ENCODE measurements at places on chromosomes 12 and 14. TPM values are rescaled to one million over a fixed set of nuclear protein-coding genes. Genes with fewer than 3 reads are reported as not detected.

DNA sequence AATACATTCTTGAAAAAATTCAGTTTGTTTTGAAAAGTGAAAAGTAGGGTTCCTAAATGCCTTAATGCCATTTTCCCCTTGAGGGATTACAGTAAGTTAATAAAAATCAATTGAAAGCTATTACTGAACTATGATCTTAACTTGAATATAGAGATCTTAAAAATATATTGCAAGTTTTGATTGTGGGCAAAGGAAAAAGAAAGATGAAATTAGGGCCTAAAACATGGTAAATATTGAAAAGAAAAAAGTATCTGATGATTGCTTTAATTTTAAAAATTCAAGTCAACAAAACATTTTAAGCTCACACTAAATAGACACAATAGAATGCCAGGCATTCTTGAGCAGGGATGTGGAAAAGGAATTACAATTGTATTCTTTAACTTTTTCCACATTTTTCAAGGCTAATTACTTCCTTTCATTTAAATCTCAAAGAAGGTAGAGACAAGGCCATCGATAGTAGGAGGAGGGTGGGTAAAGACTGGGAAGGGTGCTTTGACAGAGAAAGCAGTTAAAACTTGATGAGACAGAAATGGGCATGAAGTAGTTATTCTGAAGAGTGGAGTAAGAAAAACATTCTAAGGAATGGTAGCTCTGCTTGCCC is 294.4 kb downstream of the NELL2 start:
- H3K27me3 ChIP-seq, result no peaks in the 10 kb centered on the region
- no peaks in the 10 kb centered on the region for H3K4me1 ChIP-seq
- H3K4me3 ChIP-seq, result no peak overlapping the region
- H3K36me3 ChIP-seq, result no peaks in the 10 kb centered on the region
- no peak for DNase-seq
- no peak overlapping the region for H3K27ac ChIP-seq

The POU6F1 gene
- total RNA-seq, result 13.4 TPM

The SLC6A12 gene
- total RNA-seq, result not detected

DNA sequence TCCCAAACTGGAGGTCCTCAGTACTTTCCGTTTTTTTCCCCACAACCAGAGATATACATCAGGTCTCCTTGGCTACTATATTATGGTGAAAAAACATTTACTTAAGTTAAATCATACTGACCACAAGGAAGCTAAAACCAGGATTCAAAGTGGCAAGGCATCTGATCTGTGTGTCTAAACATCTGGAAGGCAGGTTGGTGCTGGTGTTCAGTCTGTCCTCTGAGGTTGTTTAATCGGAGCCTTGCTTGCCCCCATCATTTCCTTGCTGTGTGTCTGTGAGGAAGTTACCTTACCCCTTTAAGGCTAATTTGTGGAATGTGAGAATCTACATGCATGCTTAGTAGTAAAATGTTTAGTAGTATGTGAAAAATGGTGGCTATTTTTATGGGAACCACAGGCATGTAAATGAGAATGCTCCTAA is 75.6 kb downstream of the GALNT4 start:
- no peak for DNase-seq
- H3K27me3 ChIP-seq, result no peaks in the 10 kb centered on the region
- no peaks in the 10 kb centered on the region for H3K36me3 ChIP-seq
- peak overlapping the region; percentile 3 for H3K27ac ChIP-seq

The TEAD4 gene
- 33.6 TPM for total RNA-seq

DNA sequence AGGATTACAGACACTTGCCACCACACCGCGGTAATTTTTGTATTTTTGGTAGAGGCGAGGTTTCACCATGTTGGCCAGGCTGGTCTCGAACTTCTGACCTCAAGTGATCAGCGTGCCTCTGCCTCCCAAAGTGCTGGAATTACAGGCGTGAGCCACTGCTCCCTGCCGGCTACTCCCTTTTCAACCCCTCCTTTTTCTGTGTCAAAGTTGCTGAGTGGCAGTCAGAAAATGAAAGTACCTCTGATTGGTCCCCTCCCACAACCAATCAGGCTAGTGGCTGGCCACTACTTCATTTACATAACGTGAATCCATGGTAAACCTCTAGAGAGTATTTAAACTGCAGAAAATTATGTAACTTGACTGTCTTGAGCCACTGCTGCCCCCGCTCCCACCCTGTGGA is 5.9 kb downstream of the RESF1 start:
- peaks cover 57% of the 10 kb centered on the region for H3K4me1 ChIP-seq
- H3K4me3 ChIP-seq, result no peak overlapping the region
- DNase-seq, result no peak

- H3K27ac ChIP-seq, result no peak overlapping the region
- no peaks in the 10 kb centered on the region for H3K36me3 ChIP-seq
- DNase-seq, result peak; percentile 85
- H3K4me1 ChIP-seq, result peaks cover 31% of the 10 kb centered on the region
Observed at GRCh38 chr14:100078997-100079725, 13.9 kb downstream of the EVL start.

GRCh38 chr12:83214185-83214584 is 527.5 kb downstream of the TMTC2 start:
- no peaks in the 10 kb centered on the region for H3K27me3 ChIP-seq
- no peaks in the 10 kb centered on the region for H3K36me3 ChIP-seq
- DNase-seq, result no peak
- no peaks in the 10 kb centered on the region for H3K4me1 ChIP-seq

The ARHGEF40 gene
- total RNA-seq, result 19.4 TPM
